ENCODE measurements at places on chromosomes 11 and 22.

GRCh38 chr22:17910561-17911311 lies 113.6 kb downstream of the MICAL3 start:
- DNase-seq: no peak

- DNase-seq: no peak
Observed at GRCh38 chr11:79506734-79507344, 66.0 kb upstream of the TENM4 start.

DNA sequence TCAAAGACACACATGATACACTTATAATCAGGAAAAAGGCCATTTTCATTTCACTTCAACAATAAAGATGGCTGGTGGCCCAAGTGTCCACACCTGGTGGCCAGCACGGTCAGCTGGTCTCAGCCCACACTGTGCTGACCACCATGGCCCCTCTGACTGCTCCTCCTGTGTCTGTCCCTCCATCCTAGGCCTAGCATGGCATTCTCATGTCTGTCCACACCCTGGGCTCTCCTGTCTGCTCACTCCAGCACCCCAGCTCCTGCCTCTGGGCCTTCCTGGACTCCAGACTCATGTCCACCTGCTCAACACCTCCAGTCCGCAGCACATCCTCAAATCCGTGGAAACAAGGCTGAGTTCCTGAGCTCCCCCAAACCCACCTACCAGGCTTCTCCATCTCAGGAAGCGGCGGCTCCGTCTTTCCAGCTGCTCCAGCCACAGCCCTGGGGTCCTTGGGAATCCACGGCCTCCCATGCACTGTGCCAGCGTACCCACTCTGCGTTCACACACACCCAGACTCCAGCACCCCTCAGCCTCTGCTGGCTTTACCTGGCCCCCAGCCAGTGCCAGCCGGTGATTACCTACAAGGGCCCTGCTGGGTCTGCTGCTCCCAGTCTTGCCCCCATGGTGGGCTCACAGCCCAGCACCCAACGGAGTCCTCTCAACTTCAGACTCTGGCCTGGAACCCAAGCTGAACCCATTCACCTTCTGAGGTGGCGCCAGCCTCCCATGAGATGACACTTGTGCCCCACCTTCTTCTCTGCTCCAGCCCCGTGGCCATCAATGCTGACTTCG lies 13.9 kb downstream of the SIRT3 start:
- no peak for DNase-seq

DNA sequence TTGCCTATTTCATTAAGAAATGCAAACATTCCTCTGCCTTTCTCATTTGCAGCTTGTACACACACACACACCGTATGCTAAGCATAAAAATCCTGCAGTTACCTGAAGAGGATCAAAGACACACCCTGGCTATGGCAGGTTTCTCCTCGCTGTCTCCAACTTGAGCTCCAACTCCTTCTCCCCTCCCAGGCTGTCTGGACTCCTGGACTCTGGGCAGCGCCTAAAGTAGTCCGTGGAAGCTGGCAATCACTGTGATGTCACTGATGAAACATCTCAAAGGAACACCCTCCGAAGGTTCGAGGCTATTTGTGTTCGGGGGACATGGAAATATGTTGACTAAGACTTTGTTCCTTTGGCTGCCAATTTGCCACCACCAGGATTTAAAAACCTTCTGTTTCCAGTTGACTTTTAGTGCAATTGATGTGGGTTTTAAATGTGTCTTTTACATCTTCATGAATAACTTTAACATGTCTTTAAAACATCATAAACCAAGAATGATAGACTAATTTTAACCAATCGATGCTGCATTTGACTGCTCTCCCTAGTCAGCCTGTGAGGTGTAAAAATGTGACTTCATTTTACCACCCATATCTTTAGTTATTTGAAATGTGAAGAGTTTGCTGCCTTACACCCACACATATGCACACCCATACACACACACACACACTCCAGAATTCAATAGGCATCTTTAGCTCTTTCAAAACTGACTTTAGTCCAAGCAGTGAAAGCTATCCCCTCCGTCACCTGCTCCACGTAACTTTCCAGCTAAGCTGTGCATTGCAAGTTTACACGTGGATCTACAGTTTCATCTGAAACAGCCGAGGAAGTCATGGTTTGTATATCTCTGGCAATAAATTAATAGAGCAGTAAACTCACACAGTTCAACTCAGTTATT lies at the start of gene SLN:
TSS of gene SLN (minus strand) at position 196 of the 895 bp plus-strand sequence.
- DNase-seq: no peak

- DNase-seq: no peak
Observed at GRCh38 chr11:102459393-102459792, 6.8 kb upstream of the TMEM123 start.

DNA sequence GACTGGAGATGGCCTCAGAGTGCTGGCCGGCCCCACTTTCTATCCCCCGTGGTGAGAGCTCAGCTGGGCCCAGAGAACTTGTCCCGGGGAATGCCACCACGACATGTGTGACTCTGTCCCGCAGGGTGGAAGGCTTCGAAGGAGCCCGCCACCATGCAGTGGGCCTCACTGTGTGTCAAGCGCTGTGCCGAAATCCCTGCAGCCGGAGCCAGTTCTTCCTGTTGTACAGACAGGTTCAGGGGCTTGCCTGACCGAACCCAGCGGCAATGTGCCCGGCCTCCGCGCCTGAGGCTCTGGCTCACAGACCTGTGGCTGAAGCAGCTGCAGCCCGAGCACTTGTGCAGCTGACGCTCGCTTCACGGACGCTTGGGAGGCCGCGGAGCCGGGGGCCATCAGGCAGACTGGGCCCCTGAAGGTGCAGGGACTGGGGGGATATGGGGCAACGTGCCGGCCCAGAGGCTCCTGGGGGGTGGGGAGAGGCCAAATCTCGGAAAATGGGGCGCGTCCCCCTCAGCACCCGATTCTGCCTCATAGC lies 650 bp downstream of the PPM1F start:
- DNase-seq: no peak

DNA sequence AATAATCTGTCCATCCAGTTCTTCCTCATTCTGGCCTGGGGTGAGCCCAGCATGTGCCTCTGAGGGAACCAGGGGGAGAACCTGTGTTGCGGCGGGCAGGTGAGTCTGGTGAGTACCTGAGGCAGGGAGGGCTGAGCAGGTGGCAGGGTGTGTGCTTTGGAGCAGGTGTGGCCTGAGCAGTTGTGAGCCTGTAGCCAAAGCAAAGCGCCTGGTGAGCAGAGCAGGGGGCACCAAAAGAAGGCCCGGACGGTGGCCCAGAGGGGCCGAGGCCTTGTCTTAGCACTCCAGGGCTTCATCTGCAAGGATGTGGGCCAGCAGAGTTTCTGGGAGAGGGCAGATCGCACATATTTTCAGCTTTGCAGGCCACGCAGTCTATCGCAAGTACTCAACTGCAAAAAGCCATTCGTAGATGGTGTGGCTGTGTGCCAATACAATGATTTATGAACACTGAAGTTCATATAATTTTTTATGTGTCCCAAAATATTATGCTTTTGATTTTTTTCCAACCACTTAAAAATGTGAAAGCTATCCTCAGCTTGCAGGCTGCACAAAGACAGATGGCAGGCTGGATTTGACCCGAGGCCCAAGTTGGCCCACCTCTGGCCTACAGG lies 8.7 kb downstream of the GLB1L2 start:
- DNase-seq: peak; percentile 72

DNA sequence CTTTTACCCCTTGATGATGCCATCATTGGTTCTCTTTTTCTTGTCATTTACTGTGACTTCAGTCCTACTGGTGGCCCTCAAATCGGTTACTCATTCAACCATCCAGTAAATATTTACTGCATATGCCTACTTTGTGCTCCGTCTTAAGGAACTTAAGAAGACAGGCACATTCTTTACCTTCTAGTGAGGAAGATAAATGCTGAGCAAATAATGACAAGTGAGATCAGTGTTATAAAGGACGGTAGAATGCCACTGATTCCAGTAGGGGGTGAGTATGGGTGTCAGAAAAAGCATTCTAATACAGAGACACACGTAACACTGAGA lies 1.6 kb downstream of the ANKRD42 start:
- no peak for DNase-seq

- no peak for DNase-seq
Observed at GRCh38 chr11:24556693-24557092, 59.8 kb downstream of the LUZP2 start.

Data from vagina (tissue), 2 donors.